Activated CD8-positive, alpha-beta memory T cell treated with anti-CD3 and anti-CD28 coated beads for 1 hour (primary cell): ENCODE measurements at places on chromosomes 16 and 17.

DNA sequence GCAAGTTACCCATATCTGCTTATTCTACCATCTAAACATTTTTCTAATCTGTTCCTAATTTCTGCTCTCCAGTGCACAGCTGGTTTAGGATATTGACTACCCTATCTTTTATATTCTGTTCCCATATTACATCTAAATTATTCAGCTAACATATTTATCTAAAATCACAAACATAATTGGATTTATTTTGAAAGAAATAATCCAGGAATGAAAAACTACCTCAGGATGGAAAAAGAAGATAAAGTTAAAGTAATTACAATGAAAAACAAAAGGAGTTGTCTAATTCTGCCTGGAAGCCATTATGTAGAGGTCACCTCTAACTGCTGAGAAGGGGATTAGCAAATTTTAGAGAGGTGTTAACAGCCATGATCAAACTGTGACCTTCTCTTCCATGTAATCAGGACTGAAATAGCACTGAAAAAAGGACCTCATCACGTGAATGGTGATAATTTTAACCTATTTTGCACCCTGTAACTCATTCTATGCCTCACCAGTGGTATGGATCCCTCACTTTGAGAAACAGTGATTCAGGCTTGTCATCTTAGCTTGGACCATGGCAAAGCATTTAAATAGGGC lies 653.3 kb downstream of the CDH11 start:
- DNase-seq = no peak

DNA sequence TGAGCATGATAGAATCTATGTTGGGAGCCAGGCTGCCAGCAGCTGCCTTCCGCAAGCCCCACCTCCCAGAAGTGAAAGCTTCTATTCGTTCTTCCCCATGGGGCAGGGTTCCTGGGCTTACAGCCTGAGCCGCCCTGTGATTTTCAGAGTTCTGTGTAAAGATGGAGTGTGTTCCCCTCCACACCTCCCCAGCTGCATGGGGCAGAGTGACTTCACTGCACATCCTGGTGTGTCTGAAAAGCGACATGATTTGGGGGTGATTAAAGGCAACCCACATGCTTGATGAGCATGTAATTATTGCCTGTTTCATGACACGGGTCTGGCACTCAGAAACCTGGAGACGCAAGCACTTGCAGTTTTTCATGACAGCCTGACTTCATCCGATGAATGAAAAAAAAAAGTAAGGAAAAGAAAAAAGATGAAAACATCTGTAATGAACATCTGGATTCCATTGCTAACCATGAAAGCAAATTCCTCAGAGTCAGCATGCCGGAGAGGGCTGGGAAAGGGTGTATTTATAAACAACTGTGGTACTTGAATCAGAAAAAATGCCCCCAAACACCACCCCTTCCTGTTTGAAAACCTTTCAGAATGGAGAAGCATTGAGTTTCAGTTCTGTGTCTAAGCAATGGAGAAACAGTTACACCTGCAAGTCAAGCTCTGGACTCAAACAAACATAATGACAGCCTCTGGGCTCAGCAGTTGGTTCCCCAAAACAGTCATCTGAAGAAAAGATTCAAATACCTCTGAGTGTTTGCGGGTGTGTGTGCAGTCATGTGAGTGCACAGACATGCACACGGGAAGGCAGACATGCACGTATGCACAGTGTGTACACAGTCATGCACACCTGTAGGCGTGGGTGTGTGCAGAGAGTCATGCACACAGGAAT lies 266.0 kb downstream of the ENGASE start:
- DNase-seq = no peak

DNA sequence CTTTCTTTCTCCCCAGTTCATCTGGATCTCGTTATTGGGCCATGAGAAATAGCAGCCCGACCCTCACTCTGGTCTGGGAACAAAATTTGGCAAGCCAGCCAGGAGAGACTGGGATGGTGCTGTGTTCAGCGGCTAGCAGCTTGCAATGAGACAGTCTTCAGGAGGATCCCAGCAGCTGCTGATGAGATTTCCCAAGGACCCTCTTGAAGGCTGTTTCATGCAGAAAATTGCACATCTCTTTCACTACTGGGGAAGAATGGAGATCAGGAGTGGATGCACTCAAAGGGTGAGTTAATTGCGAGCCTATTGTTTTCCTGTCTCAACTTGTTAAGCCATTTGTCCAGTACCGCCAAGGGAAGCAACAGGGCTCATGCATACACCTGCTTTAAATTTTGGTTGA lies 5.5 kb upstream of the COIL start:
- DNase-seq = no peak

DNA sequence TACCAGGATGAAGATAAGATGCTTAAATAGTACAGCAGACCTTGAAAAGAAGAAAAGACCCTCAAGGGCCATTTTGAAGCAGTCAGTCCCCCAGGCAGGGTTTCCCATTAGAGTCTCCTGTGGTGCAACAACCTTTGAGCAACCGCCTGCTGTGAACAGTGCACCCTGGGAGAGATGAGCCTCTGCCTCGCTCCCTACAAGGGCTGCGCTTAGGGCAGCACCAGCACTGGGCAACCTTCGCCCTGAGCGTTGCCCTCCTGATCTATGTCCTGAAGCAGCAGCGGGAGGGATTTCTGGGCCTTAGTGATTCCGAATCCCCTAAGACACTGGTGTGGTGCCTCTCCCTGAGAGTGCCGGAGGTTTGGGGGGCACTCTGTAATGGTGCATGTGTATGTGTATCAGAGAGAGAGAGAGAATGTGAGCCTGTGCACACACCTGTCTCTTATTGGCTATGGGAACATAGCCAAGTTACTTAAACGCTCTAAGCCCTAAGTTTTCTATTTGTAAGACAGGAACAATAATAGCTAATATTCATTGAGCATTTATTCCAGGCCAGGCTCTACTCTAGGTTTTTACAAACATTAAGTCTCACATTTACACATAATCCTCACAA lies 25.2 kb upstream of the ABCC12 start:
- no peak for DNase-seq

- no peak for DNase-seq
Measured at GRCh38 chr17:34246881-34247280, 8.2 kb upstream of the CCL2 start.

GRCh38 chr16:14087590-14088154 lies 16.6 kb downstream of the MRTFB start:
- no peak for DNase-seq

- no peak for DNase-seq
Measured at GRCh38 chr17:79135628-79136405, 61.2 kb downstream of the ENGASE start.
